Peyer's patch (tissue), 4 donors: ENCODE measurements at places on chromosomes 1 and 21. TPM values are rescaled to one million over a fixed set of nuclear protein-coding genes. Genes with fewer than 3 reads are reported as not detected.
A peak's percentile ranks its signal among the peaks of the same experiment; 100 is the strongest.

Gene FCRL2
- 0.47 TPM for total RNA-seq

Gene LCE2A
- total RNA-seq = not detected

GRCh38 chr1:70353601-70354331 is 756 bp downstream of the ANKRD13C start:
- no peaks in the 10 kb centered on the region for H3K27me3 ChIP-seq
- H3K4me3 ChIP-seq = peak overlapping the region; percentile 93
- H3K27ac ChIP-seq = peak overlapping the region; percentile 89
- DNase-seq = no peak
- no peaks in the 10 kb centered on the region for H3K36me3 ChIP-seq

GRCh38 chr1:76294482-76295194 is 220.1 kb downstream of the ST6GALNAC3 start:
- no peak overlapping the region for H3K4me3 ChIP-seq
- H3K27ac ChIP-seq = peak overlapping the region; percentile 53
- no peak for DNase-seq
- H3K4me1 ChIP-seq = peaks cover 5% of the 10 kb centered on the region

DNA sequence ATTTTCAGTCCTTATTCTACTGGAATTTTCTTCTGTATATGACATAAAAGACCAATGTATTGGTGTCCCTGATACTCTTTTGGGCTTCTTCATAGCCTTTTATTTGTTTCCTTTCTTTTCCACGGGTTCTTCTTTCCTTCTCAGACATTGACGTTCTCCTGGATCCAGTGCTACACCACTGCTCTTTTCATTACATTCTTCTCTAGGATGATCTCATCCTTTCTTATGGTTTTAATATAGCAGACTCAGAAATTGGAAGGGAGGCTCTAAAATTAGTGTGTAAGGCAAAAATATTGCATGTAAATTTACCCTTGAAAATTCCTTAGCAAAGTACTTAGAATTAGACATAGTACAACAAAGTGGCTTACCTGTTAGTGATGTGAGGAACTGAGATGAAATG is 65.3 kb downstream of the SELENOF start:
- no peaks in the 10 kb centered on the region for H3K36me3 ChIP-seq
- H3K27me3 ChIP-seq = no peaks in the 10 kb centered on the region
- H3K4me3 ChIP-seq = no peak overlapping the region
- no peak overlapping the region for H3K27ac ChIP-seq
- no peak for DNase-seq

Gene SYT14
- total RNA-seq = 0.83 TPM

Gene COL11A1
- not detected for total RNA-seq

Gene LCE1E
- not detected for total RNA-seq

- no peaks in the 10 kb centered on the region for H3K27me3 ChIP-seq
- no peak overlapping the region for H3K27ac ChIP-seq
- no peak for DNase-seq
- no peaks in the 10 kb centered on the region for H3K4me1 ChIP-seq
Observed at GRCh38 chr1:78840453-78841271, 165.9 kb downstream of the ADGRL4 start.

DNA sequence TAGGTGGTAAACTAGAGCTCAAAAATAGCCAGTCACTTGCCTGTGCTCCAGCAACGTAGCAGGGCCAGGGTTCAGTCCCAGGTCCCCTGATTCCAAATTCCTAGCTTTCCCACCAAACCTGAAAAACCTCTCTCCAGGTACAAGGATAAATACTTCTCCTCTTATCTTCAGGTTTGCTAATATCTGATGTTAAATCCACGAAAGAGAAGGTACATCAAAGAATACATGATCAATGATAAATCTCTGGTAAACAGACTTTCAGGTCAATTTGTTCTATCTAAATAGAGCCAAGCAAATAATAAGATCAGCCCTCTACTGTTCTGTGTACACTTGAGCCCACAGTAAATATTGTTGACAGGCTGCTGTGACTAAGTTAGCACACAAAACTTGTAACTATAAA is 52.1 kb upstream of the AKT3 start:
- no peak overlapping the region for H3K27ac ChIP-seq
- DNase-seq = no peak
- no peaks in the 10 kb centered on the region for H3K27me3 ChIP-seq
- no peak overlapping the region for H3K4me3 ChIP-seq

DNA sequence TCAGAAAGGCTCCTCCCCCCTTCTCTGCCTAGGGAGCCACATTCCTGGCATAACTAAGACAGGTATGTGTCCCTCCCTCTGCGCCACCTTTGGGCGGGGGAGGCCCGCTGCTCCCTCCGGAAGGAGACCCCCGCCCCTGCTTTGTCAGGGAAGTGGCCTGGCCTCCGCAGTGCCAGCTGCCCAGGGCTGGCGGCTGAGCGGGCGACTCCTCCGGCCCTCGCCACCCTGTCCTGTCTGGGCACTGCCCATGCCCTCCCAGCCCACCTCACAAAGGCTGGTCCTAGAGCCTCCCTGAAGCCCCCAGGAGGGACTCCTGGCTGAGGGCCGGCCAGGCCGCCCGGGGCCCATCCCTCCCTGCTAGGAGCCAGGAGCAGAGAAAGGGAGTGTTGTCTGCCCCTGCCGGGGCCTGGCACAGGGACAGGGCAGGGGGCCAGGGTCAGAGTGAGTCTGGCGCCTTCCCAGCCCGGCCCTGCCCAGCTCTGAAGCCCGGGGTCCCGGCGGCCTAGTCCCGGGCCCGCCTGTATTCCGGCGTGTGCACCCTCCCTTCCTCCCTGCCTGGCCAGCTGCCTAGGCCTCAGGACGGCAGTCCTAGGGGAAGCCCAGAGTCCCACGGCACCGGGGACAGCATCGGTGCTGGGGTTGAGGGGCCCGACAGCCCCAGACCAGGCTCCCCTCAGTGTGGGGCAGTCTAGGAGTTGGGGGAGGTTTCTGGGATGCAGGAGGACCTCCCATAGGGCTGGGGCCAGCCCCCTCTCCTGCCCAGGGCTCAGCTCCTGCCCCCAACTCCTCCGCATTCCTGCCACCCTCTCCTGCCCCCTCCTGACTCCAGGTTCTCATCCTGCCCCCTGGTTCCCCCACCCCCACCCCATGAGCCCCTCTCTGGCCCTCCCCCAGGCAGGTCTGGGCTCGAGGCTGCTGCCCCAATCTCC is 5.1 kb downstream of the AGRN start:
- no peak overlapping the region for H3K4me3 ChIP-seq
- H3K36me3 ChIP-seq = no peaks in the 10 kb centered on the region
- no peak overlapping the region for H3K27ac ChIP-seq

GRCh38 chr1:242534753-242535152 is 10.3 kb upstream of the PLD5 start:
- no peak overlapping the region for H3K4me3 ChIP-seq
- no peaks in the 10 kb centered on the region for H3K27me3 ChIP-seq
- H3K36me3 ChIP-seq = no peaks in the 10 kb centered on the region

Gene NEGR1
- total RNA-seq = 1.6 TPM

Gene RNU1-4
- under 0.01 TPM for total RNA-seq

- no peaks in the 10 kb centered on the region for H3K36me3 ChIP-seq
- H3K27me3 ChIP-seq = no peaks in the 10 kb centered on the region
- H3K4me1 ChIP-seq = no peaks in the 10 kb centered on the region
- no peak for DNase-seq
- H3K27ac ChIP-seq = no peak overlapping the region
Observed at GRCh38 chr1:169896013-169896412, 2.3 kb upstream of the SCYL3 start.

DNA sequence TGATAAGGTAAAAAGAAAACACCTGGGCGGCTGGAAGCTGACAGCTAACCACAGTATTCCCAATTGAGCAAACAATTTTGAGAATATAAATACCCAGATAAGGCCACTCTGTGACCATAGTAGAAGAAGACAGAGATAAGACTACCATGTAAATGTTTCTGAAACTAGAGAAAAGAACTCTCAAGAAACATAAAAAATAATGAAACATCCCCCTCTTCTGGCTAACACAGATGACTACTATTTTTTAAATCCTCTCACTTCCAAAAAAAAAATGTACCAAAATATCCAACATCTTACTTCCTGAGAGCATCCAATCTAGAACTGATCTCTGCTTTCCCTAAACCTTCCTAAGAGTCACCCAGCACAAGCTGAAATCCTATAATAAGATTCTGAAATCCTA is 125.9 kb downstream of the HFM1 start:
- DNase-seq = no peak
- H3K36me3 ChIP-seq = no peaks in the 10 kb centered on the region
- H3K4me1 ChIP-seq = no peaks in the 10 kb centered on the region
- H3K27me3 ChIP-seq = no peaks in the 10 kb centered on the region
- no peak overlapping the region for H3K27ac ChIP-seq
- no peak overlapping the region for H3K4me3 ChIP-seq

Gene APCS
- total RNA-seq = not detected

DNA sequence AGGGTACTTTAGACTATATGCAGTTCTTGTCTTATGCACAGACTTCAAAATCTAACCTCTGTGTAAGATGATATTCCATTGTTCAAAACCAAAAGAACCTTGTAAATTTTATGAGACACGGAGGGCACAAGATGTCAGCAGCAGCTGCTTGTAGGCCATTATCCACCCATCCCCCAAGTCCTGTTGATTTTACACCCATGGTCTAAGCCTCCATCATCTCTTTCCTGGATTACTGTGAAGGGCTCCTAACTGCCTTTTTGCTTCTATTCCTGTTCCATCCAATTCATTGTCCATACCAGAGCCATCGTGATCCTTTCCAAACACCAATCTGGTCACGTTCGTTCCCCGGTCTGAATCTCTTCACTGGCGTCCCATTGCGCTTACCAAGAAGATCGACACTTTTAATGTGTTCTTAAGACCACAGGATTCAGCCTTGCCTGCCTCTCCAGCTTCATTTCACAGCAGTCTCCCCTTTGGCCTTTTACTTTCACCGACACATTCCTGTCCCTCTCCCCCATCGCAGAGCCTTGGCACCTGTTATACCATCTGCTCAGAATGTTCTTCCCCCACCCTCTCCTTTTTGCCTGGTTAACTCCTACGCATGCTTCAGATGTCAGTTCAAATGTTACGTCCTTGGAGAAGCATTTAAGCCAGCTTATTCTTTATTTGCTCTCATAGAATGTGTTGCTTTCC is 107.3 kb upstream of the POU3F1 start:
- no peak for DNase-seq
- no peaks in the 10 kb centered on the region for H3K36me3 ChIP-seq
- H3K27ac ChIP-seq = no peak overlapping the region
- H3K4me1 ChIP-seq = no peaks in the 10 kb centered on the region

- no peak overlapping the region for H3K27ac ChIP-seq
- no peak overlapping the region for H3K4me3 ChIP-seq
- no peak for DNase-seq
- no peaks in the 10 kb centered on the region for H3K36me3 ChIP-seq
Observed at GRCh38 chr1:214335567-214335966, 54.6 kb downstream of the SMYD2 start.

Gene TFF2
- total RNA-seq = not detected

DNA sequence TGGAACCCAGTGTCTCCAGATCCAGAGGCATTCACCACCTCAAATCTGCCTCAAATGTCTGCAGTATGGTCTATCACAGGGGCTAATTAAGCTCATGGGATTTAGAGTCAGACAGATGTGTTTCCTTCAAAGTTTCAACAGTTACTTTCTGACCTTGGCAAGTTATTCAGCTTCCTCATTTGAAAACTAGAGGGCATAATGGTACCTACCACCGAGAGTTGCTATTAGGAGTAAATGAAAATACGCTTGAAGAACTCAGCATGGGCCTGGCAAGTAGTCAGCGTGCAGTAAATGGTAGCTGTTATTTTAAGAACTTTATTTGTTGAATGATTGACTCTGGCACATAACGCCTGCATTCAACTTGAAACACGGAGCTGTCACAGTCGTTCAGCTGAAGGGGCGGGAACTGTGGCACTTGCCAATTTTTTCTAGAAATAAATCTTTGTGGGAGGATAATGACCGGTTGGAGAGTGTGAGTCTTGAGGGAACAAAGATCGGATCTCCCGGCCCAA is 1.2 kb upstream of the CAP1 start:
- no peaks in the 10 kb centered on the region for H3K27me3 ChIP-seq
- H3K27ac ChIP-seq = peak overlapping the region; percentile 98
- no peak for DNase-seq
- no peaks in the 10 kb centered on the region for H3K36me3 ChIP-seq

DNA sequence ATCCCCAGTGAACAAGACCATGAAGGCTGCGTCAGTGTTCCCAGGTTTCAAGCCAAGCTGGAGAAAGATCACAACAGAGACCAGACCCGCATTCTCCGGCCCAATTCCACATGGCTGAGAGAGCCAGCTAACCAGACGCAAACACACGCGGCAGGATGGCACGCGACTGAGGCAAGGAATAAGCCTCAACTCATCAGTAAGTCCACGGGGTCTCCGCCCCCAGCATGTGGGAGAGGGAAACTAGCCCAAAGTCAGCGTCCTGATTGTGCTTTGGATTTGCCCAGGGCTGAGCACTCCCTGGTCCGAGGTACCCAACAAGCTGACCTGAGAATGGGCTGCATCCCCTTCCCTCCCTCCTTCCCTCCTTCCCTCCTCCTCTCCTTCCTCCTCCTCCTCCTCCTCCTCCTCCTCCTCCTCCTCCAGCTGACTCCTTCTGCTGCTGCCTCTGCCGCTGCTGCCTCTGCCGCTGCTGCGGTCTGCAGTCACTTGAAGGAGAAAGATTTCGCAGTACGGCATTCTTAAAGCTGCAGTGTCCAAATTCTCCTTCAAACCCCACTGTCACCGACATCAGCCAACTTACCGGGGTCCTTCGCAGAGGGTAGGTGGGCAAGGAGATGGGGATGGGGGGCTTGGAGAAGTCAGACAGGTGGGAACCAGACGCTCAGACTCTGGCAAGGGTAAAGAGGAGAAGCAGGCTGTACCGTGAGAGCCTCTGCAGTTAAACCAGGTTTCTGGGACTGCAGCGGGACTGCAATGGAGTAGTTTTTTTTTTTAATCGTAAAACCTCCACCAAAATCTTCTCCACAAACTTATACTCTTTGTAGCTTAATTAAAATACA is 33.0 kb upstream of the H6PD start:
- no peaks in the 10 kb centered on the region for H3K36me3 ChIP-seq
- no peaks in the 10 kb centered on the region for H3K27me3 ChIP-seq
- H3K27ac ChIP-seq = no peak overlapping the region
- H3K4me1 ChIP-seq = no peaks in the 10 kb centered on the region
- DNase-seq = no peak

Gene GPR3
- total RNA-seq = not detected

- H3K27ac ChIP-seq = no peak overlapping the region
- DNase-seq = no peak
- no peaks in the 10 kb centered on the region for H3K4me1 ChIP-seq
- no peaks in the 10 kb centered on the region for H3K36me3 ChIP-seq
Observed at GRCh38 chr1:157469752-157470675, 82.3 kb downstream of the FCRL5 start.

GRCh38 chr1:188489336-188490112 is 1660.8 kb downstream of the PLA2G4A start:
- no peak for DNase-seq
- H3K4me3 ChIP-seq = no peak overlapping the region
- no peaks in the 10 kb centered on the region for H3K27me3 ChIP-seq

- H3K36me3 ChIP-seq = no peaks in the 10 kb centered on the region
- no peak for DNase-seq
- H3K27ac ChIP-seq = no peak overlapping the region
- H3K27me3 ChIP-seq = no peaks in the 10 kb centered on the region
- no peaks in the 10 kb centered on the region for H3K4me1 ChIP-seq
- H3K4me3 ChIP-seq = no peak overlapping the region
Observed at GRCh38 chr1:80083892-80084291, 1077.4 kb upstream of the ADGRL4 start.

Gene FMO1
- 59.9 TPM for total RNA-seq

- no peak overlapping the region for H3K4me3 ChIP-seq
- DNase-seq = no peak
- no peak overlapping the region for H3K27ac ChIP-seq
- no peaks in the 10 kb centered on the region for H3K27me3 ChIP-seq
Observed at GRCh38 chr1:92380867-92381266, 82.0 kb downstream of the RPAP2 start.
